ENCODE measurements at places on chromosomes 12 and 14.

DNA sequence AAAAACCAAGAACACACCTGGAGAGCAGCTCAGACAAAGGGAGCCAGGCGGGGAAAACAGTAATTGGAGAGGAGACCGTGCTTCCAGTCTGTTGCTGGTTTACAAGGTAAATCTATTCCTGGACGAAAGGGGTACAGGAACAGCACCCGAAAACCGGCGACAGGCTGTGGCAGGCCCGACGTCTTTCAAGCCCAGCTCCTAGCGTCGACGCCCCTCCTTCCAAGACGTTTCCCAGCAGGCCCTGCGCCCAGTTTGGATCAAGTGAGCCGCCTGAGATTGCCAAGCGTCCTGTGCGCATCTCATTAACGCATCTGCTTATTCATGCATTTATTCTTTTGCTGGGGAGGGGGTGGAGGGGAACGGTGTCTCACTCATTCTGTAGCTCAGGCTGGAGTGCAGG, 1.4 kb downstream of the C12orf56 start:
- no peak for DNase-seq

DNA sequence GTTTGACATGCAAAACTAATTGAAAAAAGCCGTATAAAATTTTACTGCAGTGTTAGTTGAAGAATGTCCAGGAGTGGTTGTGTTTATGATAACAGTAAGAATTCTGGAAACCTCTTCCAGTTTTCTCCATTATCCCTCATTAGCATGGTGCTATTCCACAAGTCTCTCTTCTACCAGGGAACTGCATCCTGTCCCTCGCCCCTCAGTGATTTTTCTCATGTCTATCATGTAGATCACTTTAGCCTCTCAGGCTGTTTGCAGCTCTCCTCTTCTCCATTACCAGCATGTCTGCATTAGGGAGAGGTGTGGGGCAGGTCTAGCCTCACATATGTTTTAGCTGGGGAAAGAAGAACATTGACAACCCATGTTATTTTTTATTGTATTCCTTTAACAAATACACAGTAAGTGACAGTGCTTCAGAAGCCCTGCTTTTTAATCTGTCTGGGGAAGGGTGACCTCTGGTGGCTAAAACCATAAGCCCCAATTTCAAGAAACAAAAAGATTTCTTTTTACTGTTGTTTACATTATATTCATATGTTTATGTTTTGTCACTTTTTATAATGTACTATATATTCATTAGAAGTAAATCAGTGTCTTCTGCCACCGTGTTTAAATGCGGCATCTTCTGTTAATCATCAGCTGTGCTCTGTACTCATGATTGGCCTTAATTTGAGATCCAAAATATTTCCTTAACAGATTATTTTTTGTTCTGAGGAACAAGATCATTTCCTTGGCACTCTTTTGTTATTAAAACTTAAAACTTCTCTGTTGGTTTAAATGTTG, 70.7 kb downstream of the RASSF8 start:
- DNase-seq = no peak

GRCh38 chr14:35533357-35534207, at the start of gene INSM2:
INSM2 (plus strand) TSS chr14:35534164; CDS start chr14:35534253, 89 bp downstream.
- DNase-seq = peak; percentile 23

DNA sequence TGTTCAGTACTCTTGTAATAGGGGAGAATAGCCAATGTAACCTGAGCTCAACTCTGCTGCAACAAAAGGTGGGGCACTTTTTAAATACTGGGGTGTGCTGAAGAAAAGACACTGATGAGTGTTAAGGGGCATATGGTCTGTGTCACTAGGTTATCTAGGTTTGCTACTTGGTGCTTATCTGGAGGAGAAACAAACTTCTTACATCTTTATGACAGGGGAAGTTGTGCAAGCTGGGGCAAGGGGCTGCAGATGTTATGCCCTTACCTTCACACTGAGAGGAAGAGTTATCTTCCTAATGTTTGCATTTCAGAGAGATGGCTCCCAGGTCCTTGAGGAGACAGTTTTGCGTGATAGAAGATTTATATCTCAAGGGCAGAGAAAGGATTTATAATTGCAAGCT, 90.9 kb upstream of the PKP2 start:
- DNase-seq = no peak

- DNase-seq = no peak
Observed at GRCh38 chr12:40226705-40227104, 1.9 kb downstream of the LRRK2 start.

- no peak for DNase-seq
Observed at GRCh38 chr12:75747572-75748021, 236.2 kb upstream of the KRR1 start.

DNA sequence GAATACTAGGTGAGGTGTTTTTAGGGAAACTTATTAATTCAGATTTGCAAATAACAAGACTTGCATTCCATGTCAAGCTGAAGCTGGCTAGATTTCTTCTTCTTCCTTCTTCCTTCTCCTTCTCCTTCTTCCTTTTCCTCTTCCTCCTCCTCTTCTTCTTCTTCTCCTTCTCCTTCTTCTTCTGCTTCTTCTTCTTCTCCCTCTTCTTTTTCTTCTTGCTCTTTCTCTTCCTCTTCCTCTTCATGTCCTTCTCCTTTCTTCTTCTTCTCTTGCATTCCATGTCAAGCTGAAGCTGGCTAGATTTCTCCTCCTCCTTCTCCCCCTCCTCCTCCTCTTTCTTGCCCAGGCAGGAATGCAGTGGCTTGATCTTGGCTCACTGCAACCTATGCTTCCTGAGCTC, 297.8 kb downstream of the PRKD1 start:
- no peak for DNase-seq

DNA sequence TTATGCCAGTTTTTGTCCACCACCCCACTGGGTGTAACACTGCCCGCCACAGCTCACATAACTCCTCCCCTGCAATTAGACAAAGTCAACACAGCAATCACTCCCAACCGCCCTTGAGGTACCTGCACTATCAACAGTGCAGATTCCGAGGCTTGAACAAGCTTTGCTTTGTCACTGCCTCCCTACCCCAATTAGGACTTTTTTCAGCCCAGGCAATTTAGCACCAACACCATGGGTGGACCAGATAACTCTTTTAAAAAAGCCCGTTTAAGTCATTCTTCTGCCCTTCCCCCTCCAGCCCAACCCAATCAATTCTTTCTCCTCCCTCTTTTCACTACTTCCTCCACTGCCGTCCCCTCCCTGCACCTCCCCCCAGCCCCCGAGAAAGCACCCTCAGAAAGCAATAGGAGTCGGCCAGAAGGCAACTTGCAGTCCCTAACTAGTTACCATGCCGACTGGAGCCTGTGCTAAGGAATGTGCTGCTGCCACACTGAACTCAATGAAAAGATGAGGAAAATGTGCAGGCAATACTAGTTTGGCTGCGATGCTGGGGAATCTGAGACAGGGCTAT, 45.7 kb upstream of the OTX2 start:
- DNase-seq = no peak

DNA sequence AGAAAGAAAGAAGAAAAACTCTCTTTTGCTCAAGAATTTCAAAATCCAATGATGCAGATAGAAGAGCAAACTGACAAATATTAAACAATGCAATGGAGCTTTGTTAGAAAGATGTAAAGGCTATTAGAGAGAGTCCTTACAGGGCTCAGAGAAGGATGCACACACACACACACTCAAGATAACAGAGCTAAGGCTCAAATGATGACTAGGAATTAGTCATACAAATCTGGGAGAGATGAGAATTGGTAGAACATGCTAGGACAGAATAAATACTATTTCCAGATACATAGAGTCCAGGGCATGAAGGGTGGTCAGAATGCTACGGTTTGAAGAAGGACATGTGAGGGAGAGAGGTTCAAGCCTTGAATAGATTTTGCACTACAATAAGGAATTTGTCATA, 650.1 kb upstream of the MDGA2 start:
- no peak for DNase-seq

DNA sequence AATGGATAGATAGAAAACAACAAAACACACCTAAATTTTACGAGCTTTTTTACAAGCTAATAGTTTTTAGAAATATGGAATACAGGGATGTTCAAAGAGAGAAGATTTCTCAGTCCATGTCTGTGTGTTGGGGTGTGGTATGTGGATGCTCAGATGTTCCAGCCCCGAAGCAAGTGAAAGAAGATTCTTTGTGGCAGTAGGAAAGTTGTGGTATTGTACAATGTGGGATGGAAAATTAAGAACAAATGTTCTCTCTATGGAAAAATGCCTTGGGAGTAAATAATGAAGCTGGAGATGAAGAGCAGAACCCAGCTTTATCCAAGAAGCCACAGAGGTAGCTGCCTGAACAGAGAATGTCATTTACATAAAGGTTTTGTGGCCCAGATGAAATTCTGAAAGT, 150.3 kb upstream of the PRKD1 start:
- no peak for DNase-seq

DNA sequence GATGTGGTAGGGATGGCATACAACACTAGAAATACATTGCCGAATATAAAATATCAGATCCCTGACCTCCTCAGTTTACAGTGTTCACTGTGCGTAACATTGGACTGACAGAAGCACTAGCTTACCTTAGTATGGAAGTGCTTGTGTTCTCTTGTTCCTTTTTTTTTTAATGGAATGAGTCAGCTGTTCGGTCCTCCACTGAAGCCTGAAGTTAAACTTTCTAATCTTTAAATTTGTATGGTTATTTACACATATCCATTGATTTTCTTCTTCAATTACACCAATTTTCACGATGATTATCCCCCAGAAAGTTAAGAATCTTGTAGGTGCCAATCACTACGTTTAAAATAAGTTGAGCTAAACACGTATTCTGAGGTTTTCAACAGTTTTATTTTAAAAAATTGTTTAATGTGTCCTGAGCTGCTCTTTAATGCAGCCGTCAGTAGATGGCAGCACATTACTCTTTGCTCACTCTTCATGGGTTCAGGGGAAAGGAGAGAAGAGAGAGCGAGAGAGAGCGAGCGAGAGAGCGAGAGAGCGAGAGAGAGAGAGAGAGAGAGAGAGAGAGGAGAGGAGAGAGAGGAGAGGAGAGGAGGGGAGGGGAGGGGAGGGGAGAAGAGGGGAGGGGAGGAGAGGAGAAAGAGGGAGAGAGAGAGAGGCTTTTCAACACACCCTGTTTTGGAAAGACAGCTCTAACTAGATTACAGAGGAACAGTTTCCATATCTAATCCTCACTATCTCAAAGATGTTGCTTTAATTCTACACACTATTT, 134.7 kb upstream of the SCAF11 start:
- peak; percentile 22 for DNase-seq

DNA sequence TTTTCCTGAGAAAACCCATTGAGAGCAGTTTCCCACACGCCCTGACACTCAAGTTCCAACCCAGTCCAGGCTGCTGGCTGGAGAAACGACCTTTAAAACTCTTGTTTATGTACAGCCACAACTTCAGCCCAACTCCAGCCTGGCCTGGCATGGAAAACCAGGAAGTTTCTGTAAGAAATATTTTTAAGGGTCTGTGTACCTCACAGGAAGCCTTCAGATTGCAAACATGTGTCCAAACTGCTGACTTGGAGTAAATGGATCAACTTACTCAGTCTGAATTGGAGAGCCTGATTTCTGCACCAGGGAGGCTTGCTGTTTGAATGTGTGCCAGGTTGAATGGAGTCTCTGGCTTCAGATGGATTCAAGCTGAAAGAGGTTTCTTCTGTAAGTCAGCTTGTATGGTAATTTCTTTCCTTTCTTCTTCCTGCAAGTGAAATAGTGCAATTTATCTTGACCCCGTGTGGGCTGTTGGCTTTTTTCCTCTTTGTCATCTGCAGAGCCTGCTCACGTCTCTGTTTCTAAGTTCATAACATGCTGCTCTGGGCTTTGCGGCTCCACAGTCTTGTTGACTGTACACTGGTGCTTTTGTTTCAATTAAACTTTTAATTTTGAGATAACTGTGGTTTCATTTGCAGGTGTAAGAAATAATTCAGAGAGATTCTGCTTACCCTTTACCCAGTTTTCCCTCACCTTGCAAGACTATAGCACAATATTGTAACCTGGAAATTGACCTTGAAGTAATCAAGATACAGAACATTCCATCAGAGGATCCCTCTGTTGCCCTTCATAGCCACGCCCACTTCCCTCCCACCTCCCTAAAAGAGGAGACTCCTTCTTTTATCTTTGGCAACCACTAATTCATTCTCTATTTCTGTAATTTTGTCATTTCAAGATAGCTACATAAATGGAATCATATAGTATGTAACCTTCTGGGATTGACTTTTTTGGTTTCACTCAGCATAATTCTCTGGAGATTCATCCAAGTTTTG, 109.7 kb upstream of the PRMT8 start:
- no peak for DNase-seq

DNA sequence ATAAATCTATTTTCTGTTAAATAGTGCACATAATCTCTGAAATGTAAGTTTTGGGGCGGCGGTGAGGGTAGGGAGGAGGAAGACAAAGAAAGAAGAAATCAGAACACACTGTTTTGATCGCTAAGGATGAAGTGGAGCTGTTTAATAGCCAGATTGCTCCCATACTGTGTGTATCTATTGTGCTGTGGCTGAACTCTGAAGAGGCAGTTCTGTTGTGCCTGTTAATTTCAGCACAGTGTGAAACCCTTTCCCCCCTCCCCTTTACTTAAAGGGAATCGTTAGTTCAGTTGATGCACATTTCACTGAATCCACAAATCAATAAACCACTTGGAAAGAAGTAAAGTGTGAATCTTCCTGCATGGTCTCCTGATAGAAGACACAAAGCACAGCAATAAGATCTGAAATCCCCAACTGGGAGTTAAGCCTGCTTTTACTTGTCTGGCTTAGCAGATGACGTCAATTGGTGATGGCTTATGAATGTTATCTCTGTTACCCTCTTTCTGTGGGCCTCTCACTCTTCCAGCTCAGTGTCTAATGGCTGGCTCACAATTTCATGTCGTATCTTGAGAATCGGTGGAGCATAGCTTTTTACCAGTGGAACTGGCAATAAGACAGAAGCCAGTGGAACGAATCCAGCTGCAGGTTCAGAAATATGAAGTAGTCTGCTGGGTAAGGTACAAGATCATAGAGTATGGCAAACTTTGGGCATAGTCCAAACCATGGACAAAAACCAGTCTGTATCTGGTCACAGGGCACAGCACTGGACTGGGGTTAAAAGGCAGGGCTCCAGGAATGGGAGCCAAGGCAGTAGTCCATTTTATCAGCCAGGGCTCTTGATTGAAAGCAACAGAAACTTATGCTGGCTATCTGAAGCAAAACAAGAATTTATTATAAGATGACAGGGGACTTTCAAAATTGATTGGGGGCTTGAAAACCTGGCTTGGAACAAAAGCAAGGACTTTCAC, 413.5 kb upstream of the SEL1L start:
- DNase-seq = no peak

DNA sequence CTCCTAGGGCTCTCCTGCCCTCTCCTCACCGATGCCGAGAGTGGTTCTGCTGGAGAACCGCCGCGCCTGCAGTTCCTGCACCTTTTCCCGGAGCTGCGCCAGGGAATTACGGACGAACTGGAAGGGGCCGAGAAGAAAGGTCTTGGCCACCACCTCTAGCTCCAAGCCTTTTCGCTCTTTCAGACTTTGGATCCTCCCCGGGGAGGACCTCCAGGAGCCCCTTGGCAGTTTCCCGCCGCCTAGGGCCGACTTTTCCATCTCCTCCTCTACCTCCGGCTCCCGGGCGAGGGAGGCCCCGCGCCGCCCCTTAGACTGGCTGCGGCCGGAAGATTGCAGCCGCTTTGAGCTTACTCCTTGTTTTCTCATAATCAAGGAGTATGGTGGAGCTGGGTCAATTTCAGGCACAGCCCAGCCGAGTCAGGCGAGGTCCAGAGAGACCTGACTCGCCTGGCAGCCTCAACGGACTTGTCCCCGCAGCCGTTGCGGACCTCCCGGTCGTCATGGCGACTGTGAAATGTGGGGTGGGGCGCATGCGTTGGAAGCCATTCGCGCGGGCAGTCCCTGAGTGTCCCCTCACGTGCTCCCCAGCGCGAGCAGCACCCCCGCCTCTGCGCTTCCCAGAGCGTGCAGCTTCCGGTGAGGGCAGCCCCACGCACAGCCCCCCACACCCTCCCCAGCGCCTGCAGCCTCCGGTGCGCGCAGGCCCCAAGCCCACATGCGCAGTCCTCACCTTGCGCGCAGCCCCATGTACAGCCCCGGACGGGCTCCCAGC, at the start of gene DPY19L2:
TSS of gene DPY19L2 (minus strand) at position 466 of the 772 bp plus-strand sequence. CDS start at position 366, 100 bp downstream.
- no peak for DNase-seq
